GM04503 (cell line): ENCODE measurements at places on chromosomes 13 and 19.

DNA sequence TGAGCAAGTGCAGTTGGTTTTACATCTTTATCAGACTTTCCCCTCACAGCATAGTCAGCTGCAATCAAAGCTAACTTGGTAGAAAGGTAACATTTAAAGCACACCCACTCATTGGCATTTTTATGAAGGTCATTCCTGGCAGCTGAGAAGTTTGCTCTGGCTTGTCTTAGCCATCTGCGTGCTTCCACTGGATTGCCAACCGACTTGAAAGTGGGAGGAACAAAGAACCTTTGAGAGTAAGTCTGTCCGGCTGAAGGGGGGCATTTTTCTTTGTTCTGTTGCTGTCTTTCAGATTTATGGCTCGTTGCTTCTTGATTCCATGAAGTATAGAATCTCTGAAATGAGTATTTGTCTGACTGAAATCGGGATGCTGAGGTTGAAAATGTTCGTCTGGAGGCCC lies 103.1 kb downstream of the SACS start:
- no peak for DNase-seq

DNA sequence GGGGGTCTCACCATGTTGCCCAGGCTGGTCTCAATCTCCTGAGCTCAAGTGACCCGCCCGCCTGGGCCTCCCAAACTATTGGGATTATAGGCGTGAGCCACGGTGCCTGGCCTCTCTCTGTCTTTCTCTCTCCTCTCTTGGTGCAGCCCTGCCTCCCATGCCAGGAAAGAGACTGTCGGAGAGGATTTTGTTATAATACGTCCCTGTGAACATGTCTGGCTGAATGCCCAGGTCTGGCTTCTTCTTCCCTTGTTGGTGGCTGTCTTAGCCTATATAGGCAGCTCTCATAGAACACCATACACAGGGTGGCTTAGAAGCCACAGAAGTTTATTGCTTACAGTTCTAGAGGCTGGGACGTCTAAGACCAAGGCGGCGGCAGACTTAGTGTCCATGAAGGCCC lies 46.4 kb downstream of the PEX11G start:
- no peak for DNase-seq

DNA sequence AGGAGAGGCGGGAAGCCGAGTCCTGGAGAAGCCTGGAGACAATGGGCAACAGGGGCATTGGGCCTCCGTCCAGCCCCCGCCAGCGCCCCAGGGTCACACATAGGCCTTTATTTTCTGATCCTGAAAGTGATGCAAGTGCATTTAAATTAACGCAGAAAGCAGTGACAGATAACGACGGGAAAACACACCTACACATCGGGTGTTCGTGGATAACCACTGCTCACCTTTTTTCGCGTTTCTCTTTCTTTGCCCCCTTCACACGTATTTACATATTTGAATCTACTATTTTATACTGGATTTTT lies 30.4 kb upstream of the GRTP1 start:
- no peak for DNase-seq

DNA sequence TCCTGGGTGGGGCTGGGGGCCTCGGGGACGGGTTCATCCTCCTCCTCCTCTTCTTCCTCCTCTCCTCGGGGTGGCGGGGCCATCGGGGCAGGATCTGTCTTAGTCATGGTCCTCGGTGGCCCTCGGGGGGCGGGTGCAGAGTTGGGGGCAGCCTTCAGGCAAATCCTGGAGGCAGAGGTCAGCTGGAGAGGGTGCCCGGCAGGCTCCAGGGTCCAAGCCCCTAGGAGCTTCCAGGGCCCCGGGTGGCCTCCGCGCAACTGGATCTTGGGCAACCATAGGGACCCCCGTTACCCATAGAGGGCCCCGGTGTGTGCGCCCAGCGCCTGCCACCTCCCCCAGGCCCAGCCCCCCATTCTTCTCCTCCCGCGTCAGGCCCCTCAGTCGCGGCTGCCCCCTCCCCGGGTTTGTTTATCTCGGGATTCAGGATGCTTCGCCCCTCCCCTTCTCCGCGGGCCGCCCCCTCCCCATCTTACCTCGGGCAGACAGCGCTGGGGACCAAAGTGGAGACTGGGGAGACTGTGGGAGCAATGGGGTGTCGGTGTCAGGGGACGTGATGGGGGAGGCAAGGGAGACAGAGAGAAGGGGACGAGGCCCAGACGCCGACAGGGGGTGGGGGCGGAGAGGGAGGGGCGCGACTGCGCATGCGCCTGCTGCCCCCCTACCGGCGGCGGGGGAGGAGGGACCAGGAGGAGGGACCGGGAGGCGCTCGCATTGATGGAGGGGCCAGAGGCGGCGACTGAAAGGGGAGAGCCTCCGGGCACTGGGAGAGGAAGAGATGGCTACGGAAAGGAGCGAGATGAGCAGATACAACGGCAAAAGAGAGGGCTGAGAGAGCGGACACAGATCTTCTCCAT lies at the start of gene CLIP3:
CLIP3 (minus strand) TSS at position 623 of the 854 bp plus-strand sequence; CDS start at position 107, 516 bp downstream.
- no peak for DNase-seq

- no peak for DNase-seq
Observed at GRCh38 chr13:78022164-78022877, 103.7 kb upstream of the EDNRB start.

- no peak for DNase-seq
Observed at GRCh38 chr19:52138983-52139251, 821 bp downstream of the ZNF616 start.

GRCh38 chr13:22275393-22275792 lies 604.5 kb downstream of the FGF9 start:
- DNase-seq = no peak

GRCh38 chr13:31044364-31045285 lies 112.2 kb downstream of the TEX26 start:
- no peak for DNase-seq

GRCh38 chr19:55116232-55116858 lies 1.1 kb downstream of the PPP1R12C start:
- peak; percentile 34 for DNase-seq

- no peak for DNase-seq
Observed at GRCh38 chr13:79663435-79663834, 182.5 kb downstream of the NDFIP2 start.

DNA sequence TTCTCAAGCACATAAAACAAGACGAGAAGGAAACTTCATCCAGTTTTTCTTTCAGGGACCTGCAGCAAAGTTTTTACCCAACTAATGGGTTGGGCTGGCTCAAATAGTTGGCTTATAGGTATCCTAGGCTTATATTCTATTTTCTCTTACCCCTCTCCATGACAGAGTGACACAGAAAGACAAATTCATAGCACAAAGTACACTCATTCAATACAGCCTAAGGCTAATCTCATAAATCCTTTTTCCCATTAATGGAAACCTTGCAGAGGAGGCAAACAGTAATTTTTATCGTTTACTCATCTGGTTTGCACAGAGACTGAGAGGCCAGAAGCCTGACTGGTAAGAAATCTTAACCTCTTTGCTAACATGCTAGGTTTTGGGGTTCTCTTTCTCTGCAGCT lies 1589.9 kb downstream of the SLITRK1 start:
- no peak for DNase-seq

GRCh38 chr19:680287-681028 lies 4.3 kb downstream of the FSTL3 start:
- peak; percentile 61 for DNase-seq

- DNase-seq = no peak
Observed at GRCh38 chr13:27339299-27339698, 68.7 kb downstream of the RASL11A start.

- no peak for DNase-seq
Observed at GRCh38 chr19:3908266-3909054, 24.4 kb upstream of the NMRK2 start.

DNA sequence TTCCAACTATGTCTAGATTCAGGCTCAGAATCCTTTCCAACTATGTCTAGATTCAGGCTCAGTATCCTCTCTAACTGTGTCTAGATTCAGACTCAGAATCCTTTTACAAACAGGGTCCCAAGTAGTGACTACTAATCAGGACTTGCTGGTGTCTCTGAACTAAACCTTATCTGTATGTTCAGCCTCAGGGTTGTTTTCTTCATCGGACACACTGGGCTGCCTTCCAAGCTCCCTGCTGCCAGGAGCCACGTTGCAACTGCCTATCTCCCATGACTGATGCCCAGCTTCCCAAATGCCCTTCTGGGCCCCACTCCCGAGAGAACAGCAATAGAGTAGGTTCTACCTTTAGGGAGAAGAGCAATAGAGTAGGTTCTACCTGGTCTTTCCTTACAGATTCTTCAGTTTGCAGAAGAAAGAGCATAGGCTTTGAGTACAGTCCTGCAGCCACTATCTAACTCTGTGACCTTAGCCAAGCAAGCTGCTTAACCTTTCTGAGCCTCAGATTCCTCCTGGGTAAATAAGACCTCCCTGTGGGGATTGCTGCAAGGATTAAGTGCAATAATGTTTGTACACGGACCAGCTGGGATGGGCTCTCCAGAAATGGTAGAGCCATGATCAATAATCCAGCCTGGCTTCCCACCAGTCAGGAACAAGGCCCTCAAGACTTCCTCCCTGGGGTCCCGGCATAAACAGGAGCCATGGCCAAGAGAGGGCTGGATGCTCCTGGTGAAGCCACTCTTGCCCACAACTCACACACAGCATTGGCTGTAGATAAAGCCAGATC lies 61.5 kb downstream of the ZIC5 start:
- DNase-seq = no peak

GRCh38 chr13:98450026-98450425 lies 126.9 kb downstream of the STK24 start:
- no peak for DNase-seq

DNA sequence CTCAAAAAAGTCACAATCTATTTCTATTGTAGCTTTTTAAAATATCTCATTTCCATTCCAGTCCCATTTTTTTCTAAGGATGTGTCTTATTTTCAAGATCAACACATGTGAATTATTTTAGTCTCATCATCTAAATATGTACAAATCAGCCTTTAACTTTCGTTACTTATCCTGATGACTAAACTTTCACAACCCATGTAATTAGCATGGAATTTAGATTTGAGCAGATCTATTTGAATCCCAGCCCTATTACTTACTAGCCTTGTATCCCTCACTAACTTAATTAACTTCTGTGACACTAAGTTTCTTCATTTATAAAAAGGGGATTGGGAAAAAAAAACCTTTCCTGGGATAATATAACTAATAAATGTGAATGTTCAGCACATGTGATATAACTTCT lies 81.1 kb downstream of the UFM1 start:
- DNase-seq = no peak

- DNase-seq = no peak
Observed at GRCh38 chr19:45599286-45599685, 2.7 kb downstream of the GPR4 start.

- DNase-seq = no peak
Observed at GRCh38 chr19:51417810-51418157, 342 bp upstream of the SIGLEC10 start.

GRCh38 chr19:48081106-48081505 lies 29.5 kb downstream of the PLA2G4C start:
- DNase-seq = no peak

DNA sequence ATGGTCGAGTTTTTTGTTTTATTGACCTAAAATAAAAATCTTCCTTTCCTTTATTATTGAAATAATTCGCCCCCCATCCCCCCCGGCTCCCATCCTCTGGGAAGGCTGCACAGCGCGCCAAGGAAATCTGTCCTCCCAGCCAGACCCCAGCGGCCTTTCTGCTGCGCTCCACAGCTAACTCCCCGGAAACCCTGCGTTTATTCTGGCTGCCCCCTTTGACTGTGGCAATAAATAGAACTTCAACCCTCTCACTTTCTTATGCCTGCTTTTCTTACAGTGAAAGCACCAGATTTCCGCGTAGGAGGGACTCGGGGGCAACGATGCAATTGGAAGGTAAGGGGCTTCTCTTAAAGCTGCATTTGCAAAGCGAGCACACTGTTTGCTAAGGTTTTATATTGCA lies 9.7 kb upstream of the C19orf12 start:
- DNase-seq = no peak

- DNase-seq = no peak
Observed at GRCh38 chr13:83905641-83906040, 23.4 kb upstream of the SLITRK1 start.

- DNase-seq = peak; percentile 42
Observed at GRCh38 chr19:42129399-42130253, 2.6 kb downstream of the POU2F2 start.

GRCh38 chr19:40322951-40323615 lies 25.1 kb downstream of the C19orf47 start:
- no peak for DNase-seq

GRCh38 chr19:55460670-55461258 lies 678 bp downstream of the ISOC2 start:
- DNase-seq = peak; percentile 45

DNA sequence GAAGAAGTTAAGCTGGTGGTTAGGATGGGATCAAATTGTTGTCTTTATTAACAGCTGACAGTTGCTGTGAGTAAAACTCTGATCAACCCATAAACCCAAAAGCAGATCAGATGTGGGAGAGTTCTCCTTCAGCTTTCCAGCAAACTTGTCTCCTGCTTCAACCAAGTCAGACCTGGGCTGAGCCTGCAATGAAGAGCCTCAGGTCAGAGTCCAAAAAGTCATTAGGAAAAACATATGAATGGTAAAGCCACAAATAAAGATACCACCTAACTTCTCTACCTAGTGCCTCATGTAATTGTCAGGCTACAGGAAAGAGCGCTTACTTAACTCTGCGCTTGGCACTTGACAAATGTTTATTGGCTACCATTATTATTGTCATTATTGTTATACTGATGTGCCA lies 21.9 kb upstream of the UBE2L5 start:
- no peak for DNase-seq

- DNase-seq = no peak
Observed at GRCh38 chr19:2291185-2291751, 9.3 kb upstream of the PEAK3 start.

GRCh38 chr19:50705422-50706019 lies 14.1 kb downstream of the SHANK1 start:
- DNase-seq = no peak

GRCh38 chr13:52695856-52696255 lies 43.2 kb downstream of the SUGT1 start:
- peak; percentile 17 for DNase-seq

DNA sequence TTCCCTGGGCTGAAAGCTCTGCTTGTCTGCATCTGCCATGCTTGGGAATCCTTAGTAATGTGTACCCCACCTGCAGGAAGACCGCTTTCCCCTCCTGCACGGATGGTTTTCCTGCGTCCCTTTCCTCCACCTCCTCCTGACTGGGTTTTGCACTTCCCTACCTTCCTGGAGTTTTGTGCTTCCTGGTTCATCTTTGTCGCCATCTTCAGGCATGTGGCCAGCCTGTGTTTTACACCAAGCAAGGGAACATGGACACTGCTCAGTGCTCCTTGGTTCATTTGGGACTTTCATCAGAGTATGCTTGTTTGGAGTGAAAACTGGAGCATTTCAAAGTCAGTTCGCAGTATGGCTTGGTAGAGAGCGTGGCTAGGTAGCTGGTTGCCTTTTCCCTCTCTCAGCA lies 30.7 kb downstream of the ERICH6B start:
- DNase-seq = no peak

DNA sequence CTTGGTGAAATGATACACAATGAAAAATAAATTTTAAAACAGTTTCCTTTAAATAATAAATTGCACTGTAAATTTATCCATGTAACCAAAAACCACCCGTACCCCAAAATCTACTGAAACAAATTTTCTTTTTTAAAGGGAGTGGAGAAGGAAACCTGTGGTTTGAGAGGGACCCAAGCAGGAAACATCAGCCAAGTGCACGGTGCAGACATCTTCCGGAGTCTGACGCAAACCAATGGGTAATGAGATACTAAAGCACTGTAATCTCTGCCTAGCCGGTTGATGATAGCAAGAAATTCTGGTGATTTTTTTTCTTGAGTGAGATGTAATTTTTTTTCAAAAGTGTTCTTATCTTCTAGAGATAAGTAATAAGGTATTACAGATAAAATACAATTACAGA lies 115.4 kb downstream of the ABCC4 start:
- no peak for DNase-seq

- peak; percentile 43 for DNase-seq
Observed at GRCh38 chr19:17333611-17334413, 843 bp downstream of the ANO8 start.
